ENCODE measurements at places on chromosomes 16 and 17.

GRCh38 chr17:61415374-61416210 lies 15.9 kb downstream of the TBX2 start:
- DNase-seq: no peak

GRCh38 chr17:74768069-74768762 lies 7.9 kb downstream of the NAT9 start:
- no peak for DNase-seq

GRCh38 chr16:10957771-10958482 lies 13.6 kb downstream of the CLEC16A start:
- DNase-seq: no peak

DNA sequence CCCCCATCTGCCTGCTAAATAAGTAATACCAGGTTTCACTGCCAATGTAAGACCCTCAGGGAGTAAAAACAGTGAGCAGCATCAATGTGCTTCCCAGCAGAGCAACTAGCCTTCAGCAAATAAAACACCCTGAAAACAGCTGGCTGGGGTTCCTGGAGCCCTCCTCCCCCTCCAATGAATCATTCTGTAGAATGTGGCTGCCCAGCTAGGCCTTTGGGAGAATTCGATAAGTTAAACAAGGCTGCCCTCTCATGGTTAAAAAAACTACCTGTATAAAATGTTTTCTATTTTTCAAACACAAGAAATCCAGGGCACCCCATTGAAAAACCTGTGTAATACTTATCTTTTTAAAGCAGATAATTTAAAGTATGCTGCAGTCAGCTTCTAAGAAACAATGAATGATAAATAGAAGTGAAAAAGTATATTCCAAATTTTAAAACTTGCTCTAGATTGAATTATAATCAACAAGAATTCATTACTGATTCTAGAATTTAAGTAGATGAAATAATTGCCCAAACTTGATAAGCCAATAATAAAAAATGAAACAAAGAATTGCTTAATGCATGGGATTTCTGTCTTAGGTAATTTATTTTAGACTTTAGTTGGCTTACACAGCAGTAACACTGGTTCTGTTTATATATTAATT lies 9.4 kb upstream of the TOM1L1 start:
- DNase-seq: no peak

- DNase-seq: no peak
These were observed 41.8 kb downstream of the NOL11 start for GRCh38 chr17:67759355-67760171.

GRCh38 chr17:58121925-58122324 lies 26.3 kb upstream of the OR4D1 start:
- DNase-seq: no peak

GRCh38 chr17:4584917-4585637 lies 748 bp downstream of the SMTNL2 start:
- DNase-seq: no peak

GRCh38 chr16:78535098-78535497 lies 435.6 kb downstream of the WWOX start:
- DNase-seq: no peak

DNA sequence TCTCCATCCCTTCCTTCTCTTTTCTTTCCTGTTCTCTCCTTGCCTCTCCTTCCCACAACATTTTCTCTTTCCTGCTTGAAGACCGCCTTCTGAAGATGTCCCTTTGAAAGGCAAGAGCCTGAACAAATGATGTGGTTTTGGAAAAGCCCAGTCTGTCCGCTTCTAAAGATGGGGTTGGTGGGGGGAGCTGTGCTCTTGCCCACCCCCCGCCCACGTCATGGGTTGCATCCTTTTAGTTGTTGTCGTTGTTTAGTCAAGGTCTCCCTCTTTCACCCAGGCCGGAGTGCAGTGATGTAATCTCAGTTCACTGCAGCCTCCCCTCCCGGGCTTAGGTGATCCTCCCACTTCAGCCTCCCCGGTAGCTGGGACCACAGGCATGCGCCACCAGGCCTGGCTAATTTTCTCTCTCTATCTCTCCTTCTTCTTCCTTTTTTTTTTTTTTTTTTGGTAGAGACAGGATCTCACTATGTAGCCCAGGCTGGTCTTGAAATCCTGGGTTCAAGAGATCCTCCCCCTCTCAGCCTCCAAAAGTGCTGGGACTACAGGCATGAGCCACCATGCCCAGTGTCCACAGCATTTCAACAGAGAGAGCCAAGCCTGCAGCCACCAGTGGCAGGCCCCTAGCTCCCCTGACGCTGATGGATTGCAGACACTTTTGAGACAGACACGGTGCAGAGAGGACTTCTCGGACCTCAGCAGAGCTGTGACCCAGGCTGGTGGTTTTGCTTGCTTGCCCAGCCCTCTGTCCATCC lies 26.0 kb upstream of the CIBAR2 start:
- no peak for DNase-seq

DNA sequence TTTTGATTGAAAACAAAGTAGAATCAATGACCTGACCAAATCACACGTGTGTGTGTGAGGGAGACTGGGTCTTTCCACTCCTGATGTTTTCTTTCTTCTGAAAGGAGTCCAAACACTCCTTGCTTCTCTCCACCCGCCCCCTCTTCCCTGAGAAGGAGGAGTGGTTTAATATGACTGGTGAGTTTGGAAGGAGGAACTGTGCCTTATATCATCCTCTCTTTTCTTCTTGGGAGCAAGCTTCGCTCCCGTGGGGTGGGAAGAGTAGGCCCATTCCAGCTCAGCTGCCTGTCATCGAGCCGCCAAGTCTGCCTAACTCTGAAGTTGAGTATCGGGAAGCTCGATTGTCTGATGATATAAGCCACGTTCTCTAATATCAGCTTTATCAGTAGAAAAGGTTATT lies 96.5 kb downstream of the YPEL2 start:
- DNase-seq: no peak

DNA sequence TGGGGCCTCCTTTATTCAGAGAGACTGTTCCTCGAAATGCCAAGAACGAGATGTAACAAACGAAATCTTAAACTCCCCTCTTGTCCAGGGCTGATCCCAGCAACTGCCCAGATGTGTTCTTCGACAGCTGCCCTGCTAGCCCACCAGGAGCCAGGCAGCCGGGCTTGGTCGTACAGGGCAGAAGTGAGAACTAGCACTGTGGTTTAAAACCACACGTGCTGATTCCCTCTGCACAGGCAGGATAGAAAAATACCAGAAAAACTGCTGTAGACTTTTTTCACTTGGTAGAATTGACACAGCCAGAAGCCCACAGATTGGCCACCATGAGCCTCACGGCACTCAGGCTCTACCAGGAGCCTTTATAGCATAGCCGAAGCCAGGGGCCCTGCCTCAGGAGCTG lies 33.1 kb downstream of the PLD6 start:
- DNase-seq: no peak

DNA sequence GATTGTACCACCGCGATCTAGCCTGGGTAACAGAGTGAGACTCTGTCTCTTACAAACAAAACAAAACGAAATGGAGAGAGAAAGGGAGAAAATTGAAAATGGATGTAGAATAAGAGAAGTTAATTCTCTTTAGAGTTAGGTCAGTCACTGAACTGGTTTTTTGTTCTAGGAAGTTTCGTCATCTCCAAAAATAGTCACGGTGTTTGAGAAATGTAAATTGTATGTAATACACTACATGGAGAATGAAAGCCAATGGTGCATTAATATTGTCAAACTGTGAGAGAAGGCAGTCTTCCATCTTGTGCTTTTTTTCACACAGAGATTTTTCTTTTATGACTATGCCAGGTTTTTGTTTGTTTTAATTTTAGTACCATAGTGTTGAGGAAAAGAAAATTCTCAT lies 145.9 kb downstream of the BCAS3 start:
- no peak for DNase-seq

GRCh38 chr16:89721546-89722391 lies 432 bp downstream of the ZNF276 start:
- no peak for DNase-seq

GRCh38 chr17:48347177-48347576 lies 82.8 kb downstream of the SKAP1 start:
- no peak for DNase-seq

GRCh38 chr16:50271148-50272041 lies 5.0 kb downstream of the ADCY7 start:
- DNase-seq: no peak

GRCh38 chr17:59746849-59747445 lies 39.5 kb downstream of the VMP1 start:
- DNase-seq: no peak

- no peak for DNase-seq
These were observed 2.4 kb downstream of the ZNF598 start for GRCh38 chr16:2007081-2007836.

DNA sequence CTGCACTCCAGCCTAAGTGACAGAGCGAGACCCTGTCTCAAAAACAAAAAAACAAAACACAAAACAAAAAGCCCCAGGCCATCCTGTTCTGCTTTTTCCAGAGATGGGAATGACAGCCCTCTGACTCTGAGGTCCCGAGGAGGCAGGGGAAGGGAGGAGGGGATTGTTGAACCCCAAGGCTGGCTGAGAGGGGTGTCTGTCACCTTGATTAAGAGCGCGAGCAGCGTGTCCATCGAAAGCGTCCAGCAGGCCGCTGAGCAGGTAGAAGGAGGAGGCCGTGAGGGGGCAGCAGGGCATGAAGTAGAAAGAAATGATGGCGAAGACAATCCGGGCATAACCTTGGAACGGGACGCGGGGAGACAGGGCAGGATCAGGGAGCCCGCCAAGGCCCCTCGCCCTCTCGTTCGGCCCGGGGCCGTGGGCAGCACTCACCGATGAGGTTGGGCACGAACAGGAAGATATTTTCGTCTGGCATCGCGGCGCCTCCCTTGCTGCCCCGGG lies 593 bp downstream of the CDIPT start:
- no peak for DNase-seq

- no peak for DNase-seq
These were observed 6.9 kb downstream of the MYH10 start for GRCh38 chr17:8623591-8623990.

GRCh38 chr16:89383095-89384003 lies 107.0 kb downstream of the ANKRD11 start:
- no peak for DNase-seq

DNA sequence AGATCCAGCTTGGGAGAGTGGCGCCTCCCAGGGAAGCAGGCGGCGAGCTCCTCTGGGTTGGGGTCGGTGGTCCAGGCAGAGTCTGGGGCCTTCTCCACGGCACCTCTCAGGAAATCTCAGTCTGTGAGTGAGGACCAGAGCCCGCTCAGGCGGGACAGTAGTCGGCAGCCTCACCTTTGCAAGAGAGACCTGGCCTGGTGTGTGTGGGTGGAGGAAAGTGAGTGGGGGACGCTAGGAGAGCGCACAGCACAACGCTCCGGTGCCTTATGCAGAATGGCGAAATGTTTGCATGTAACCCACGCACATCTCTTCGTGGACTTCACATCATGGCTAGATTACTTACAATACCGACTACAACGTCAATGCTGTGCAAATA lies 2.2 kb downstream of the AHSP start:
- DNase-seq: no peak

DNA sequence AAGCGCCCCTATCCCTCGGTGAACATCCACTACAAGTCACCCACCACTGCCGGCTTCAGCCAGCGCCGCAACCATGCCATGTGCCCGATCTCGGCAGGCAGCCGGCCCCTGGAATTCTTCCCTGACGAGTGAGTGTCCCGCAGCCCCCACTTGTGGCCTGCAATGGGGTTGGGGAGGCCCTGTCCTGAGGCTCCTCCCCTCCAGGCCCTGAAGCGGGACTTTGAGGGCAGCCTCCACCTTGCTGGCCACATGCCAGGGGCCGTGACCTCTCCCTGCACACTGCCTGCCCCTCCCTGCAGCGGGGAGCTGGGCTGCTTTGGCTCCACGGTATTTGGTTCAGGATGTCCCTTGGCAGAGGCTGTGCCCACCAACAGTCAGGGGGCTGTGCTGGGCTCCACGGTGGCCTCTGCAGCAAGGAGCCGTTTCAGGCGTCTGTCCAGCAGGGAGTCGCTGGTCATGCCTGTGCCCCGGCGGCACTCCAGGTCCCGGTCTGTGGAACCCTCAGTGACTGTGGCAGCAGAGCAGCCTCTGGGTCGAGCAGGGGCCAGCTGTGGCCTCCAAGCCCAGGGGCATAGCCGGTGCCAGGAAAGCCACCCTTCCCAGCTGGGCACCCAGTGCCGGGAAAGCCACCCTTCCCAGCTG lies 8.3 kb downstream of the NME3 start:
- no peak for DNase-seq

GRCh38 chr16:25951999-25952398 lies 260.2 kb downstream of the HS3ST4 start:
- DNase-seq: no peak

GRCh38 chr16:25030420-25031131 lies 15.4 kb upstream of the ARHGAP17 start:
- DNase-seq: no peak

GRCh38 chr16:88454523-88454947 lies 1.5 kb downstream of the ZFPM1 start:
- DNase-seq: no peak

GRCh38 chr17:42873315-42873714 lies 22.3 kb downstream of the AOC3 start:
- no peak for DNase-seq

- no peak for DNase-seq
These were observed 39.8 kb downstream of the ARL4D start for GRCh38 chr17:43438626-43439025.

DNA sequence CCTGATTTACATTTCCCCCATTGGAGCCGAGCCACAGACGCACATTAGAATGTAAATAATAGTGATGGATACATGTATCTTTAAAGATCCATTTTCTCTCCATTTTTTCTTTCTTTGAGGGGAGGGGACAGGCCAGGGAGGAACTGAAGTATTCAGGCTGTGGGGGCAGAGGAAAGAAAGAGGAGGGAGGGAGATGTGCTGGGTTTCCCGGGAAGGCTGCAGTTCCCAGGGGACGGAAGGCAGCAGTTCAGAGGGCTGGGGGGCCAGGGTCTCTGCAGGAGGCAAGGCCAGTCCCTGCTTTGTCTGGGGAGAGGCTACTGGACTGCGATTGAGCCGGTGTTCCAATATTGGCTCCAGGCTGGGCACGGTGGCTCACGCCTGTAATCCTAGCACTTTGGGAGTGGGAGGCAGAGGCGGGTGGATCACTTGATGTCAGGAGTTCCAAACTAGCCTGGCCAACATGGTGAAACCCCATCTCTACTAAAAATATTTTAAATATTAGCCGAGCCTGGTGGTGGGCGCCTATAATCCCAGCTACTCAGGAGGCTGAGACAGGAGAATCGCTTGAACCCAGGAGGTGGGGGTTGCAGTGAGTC lies 94.2 kb upstream of the LHX1 start:
- DNase-seq: no peak

DNA sequence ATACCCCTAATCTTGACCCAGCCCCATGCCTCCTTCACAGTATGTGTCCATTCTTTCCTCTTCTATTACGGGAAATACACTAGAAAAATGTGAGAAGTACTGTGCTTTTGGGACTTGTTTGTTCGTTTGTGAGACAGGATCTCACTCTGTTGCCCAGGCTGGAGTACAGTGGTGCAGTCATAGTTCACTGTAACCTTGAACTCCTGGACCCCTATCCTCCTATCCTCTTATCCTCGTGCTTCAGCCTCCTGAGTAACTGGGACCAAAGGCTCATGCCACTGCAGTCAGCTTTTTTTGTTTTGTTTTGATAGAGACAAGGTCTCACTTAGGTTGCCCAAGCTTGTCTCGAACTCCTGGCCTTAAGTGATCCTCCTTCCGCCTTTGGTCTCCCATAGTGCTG lies 29.9 kb upstream of the RASL10B start:
- DNase-seq: no peak
